ENCODE measurements at places on chromosomes 7 and 10.

DNA sequence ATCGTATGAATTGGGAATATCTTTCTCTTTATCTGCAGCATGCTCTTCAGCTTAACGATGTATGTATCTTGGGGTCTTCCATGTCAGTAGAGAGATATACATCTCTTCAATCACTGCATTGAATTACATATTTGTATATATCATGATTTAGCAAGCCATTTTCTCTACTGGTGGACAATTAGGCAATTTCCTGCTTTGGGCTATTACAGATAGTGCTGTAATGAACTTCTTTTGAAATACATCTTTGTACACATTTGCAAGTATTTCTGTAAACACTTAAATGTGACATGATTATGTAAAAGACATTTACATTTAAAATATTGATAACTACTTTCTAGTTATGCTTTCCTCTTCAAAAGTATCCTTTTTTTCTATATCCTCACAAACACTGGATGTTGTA lies 199.0 kb downstream of the PPP1R9A start:
- no peak for DNase-seq

DNA sequence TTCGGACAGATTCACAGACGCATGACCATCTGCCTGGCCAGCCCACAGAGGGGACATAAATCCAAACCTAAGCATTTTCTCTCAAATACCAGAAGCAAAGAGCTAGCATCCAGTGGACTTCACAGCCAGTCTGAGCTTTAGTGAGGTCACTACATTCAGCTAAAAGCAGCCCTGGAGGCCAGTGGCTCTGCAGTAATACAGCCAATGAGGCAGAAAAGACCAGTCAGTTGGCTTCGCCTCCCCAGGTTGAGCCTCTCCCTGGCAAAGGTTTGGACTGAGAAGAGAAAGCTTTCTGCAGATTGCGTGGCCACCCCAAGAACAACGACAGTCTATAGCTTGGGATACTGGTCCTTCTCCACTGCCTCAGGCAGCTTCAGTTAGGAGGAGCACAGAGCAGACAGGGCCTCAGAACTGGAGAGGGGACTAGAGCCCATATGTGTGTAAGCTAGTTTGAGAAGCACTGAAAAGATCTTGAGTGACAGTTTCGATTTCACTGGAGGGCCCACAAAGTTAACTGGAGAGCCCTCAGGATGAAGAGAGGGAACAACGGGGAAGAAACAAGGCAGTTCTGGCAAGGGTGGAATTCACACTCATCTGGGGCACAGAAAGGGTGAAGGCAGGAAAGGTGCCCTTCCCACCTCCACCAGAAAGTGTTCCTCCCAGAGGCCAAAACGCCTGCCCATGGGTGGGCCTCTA lies 3.8 kb downstream of the WDR91 start:
- no peak for DNase-seq

DNA sequence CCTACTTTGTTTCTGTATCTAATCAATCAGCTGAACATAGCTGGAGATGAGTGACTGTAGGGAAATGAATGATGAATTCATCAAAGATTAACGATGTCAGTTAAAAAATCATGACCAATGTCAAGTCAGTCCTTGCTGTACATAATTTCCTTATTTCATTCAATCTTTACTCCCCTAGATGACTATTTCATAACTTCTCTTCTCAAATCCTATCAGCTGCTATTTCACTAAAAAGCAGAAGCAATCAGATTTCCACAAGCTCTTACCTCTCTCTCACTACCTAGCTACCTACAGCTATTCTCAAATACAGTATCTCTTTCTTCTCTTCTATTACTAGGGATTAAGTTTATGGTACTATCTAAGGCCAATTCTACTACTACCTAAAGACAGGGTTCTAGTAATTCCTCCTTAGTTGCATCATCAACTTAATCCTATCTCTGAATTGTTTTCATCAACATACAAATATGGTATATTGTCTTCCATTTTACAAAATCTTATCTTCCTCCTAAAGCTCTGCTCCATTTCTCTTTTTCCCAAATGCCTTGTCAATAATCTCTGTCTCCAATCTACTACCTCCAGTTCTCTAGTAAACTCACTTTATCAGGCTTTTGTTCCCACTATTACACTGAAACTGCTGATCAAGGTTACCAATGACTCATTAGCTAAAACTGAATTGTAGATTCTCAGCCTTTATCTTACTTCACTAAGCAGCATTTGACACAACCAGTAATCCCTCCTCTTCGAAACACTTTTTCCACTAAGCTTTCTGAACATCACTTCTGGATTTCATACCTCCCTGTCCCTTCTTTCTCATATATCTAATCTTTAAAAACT lies 28.4 kb downstream of the JMJD1C start:
- no peak for DNase-seq

- DNase-seq: no peak
Observed at GRCh38 chr7:2404714-2405119, 1.3 kb downstream of the CHST12 start.

GRCh38 chr7:66697449-66698438 lies 42.8 kb upstream of the RABGEF1 start:
- no peak for DNase-seq

- DNase-seq: no peak
Observed at GRCh38 chr10:3169271-3169670, 3.3 kb downstream of the PITRM1 start.

- DNase-seq: no peak
Observed at GRCh38 chr10:28778524-28778923, 101.2 kb downstream of the BAMBI start.

Data from T follicular helper cell (primary cell).